ENCODE measurements at places on chromosomes 5 and 9. TPM values are rescaled to one million over a fixed set of nuclear protein-coding genes. Genes with fewer than 3 reads are reported as not detected.

GRCh38 chr9:136673088-136673974 is 10.6 kb downstream of the EGFL7 start:
- no peak for DNase-seq

DNA sequence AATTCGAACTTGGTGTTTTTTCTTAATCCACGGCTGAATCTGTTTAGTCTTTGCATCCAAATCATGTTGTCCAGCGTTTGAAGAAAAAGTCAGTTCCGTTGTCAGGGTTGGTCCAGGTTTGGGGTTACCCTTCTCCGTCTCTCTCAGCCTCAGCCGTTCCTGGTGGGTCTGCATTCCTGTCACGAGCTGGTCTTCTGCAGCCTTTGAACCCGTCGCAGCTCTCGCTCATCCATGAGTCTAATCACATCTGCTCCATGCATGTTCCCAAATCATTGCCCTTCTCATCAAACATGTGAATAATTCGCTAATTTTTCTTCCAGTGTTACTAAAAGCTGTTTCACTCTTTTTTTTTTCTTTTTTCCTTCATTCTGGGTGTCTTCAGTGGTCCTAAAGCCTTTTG is 39.0 kb upstream of the EXOC3 start:
- DNase-seq = no peak

DNA sequence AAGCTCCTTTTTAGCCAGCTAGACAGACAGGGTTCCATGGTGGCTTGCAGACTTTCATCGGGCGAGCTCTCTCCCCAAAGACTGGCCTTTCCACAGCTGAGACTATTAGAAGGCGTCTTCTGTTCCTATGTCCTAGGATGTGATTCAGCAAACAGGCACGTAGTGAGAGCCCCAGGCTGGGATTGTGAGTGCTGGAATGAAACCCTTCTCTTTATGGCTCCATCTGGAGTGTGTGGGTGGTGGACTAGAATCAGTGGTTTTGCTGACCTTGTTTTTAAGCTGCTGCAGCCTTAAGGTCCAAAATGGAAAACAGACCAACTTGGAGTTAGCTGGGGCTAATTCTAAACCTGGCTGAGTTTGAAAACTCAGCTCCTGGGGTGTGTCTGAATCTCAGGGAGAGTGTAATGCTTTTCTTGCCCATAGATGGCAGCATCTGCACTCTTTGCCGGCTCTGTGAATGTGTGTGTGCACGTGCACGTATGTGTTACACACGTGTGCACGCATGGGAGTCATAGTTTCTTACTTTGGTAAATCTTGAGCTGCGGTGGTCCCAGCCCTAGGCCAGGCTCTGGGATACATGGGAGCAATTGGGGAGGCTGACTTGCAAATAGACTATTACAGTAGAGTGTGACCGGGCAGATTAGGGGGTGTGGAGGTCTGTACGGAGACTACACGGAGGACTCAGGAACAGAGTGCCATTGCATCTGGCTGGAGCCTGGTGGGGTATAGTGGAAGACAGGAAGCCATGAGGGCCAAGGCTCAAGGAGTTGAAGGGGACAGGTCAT is 10.7 kb downstream of the GSN start:
- DNase-seq = peak; percentile 92

DNA sequence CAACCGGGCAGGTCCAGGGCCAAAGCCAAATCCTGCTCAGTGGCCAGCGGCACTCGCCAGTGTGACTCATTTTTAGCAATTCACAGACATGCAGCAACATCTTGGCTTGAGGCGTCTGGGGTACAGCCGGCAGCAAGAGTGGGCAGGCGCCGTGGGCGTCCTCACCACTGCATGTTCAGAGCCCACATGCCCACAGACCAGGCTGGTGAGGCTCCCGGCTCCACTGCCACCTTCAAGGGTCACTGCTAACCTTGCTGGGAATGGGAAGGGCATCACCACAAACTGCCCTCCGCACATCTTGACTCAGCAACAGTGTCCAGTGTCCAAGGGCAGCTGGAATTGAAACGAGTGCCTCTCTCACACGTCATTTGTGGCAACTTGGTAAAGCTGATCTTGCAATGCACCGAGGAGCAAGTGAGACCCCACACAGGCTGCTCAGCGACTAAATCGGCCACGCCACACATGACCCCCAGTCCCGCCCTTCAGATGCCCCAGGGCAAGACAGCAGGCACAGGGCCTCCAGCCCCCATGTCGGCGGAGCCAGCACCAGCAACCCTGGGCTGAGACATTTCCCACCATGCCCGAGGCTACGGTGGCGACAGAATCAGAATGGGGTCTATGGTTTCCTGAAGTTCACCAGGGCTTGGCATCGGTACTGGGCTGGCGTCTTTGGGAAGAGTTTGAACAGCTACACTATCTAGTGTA is 140.3 kb downstream of the ROR2 start:
- DNase-seq = no peak

- DNase-seq = no peak
These were observed 215.3 kb downstream of the TLR4 start for GRCh38 chr9:117919538-117919937.

DNA sequence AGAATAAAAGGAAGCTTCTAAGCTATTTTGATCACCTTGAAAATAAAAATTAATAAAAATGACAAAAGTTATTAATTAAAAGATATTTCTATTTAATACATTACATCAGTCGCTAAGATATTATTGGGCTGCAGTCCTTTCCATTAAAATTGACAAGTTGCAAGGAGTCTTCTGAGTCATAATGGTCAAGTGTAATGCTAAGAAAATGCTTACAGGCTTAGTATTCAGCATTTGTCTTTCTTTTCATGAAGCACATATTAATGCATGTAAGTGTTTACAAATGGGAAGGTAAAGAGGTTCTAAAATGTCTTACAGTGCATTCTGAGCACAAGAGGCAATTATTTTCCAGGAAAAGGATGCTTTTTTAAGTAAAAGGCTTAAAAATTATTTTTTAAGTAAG is 17.3 kb downstream of the SPINK9 start:
- DNase-seq = no peak

- no peak for DNase-seq
These were observed 2.6 kb upstream of the GCNT1 start for GRCh38 chr9:76456202-76456926.

DNA sequence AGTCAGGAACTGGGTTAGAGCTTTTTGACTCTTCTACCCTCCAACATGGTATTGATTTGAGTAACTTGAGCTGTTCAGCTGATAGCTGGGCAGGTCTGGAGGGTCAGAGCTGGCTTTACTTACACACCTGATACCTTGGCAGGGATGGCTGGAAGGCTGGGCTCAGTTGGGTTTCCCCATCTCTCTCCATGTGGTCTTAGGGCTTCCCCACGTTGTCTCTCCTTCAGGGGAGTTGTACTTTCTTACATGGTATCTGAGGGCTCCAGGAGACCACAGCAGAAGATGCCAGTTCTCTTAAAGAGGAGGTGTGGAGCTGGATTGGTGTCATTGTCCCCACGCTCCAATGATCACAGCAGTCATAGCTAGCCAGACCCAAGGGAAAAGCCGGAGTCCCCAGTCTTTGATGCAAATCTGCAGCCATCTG is 25.6 kb downstream of the ISOC1 start:
- no peak for DNase-seq

- DNase-seq = peak; percentile 59
These were observed 726.4 kb upstream of the GRAMD2B start for GRCh38 chr5:125696762-125697161.

- DNase-seq = peak; percentile 50
These were observed 293.9 kb upstream of the TARS1 start for GRCh38 chr5:33146881-33147280.

DNA sequence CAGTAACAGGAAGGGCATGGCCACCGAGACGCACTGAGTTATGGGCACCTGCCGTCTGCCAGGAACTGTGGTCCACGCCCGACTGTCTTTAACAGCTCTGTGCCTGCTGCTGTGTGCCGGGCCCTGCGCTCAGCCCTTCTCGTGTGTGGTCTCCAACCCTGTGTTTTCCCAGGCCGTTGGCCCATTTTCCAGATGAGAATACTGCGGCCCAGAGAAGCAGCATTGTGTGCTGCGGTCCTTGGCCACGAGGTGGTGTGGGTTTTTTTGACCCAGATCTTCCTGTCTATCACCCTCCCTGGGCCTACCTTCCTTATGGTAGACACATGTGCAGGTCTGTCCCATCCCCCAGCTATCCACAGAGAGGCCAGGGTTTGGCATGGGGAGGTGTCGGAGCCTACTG is 47.0 kb downstream of the RXRA start:
- no peak for DNase-seq

DNA sequence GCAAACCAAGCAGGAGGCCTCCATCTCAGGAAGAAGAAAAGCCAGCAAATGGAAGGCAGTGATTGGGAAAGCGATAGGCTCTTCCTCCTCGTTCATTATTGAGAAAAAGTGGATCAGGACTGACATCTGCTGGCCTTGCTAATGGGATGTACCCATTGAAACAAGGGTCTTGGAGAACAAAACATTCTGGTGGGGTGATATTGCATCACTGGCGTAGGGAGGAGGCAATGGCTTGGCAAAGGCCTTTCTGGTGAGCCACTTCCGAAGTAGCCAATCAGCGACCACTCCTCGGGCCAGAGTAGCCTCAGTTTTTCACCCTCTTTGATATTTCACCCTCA is 86.7 kb upstream of the NFIB start:
- peak; percentile 62 for DNase-seq

DNA sequence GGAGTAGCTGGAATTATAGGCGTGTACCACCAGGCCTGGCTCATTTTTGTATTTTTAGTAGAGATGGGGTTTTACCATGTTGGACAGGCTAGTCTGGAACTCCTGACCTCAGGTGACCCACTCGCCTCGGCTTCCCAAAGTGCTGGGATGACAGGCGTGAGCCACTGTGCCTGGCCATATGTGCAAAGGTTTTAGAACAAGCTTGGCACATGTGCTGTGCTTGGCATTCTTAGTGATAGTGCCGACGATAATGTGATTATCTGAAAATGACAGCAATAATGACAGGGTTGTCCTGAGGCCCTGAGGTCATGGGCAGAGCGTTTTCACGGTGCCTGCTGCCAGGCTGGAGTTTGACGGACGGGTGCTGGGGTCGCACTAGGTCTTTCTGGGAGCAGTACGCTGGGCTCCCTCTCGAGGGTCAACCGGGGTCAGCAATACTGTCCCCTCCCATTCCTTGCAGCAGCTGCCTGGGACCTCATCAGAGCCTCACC is 42.6 kb downstream of the HMCN2 start:
- DNase-seq = no peak

Gene CER1
- not detected for total RNA-seq

Gene C9orf43
- total RNA-seq = 0.34 TPM

Gene SLC27A6
- 6.9 TPM for total RNA-seq

Gene ANKRD34B
- total RNA-seq = not detected
